ENCODE measurements at places on chromosomes 5 and 9.

DNA sequence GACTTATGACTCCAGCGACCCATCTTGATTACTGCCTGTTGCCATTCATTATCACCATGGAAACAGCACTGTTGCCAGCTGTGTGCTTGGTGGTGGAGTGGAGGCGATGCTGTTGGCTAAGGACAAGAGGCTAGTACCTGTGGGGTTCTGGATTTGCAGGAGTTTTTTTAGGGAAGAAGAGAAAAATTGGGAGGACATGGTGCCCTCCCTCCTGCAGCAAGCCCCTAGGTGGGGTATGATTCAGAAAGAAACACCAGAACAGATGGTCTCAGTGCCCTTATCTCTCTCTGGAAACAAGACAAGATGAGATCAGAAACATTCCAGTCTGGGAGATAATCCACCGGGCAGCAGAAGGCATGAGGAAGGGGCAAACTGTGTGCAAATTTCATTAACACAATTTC lies 87.8 kb upstream of the TLR4 start:
- DNase-seq = no peak

DNA sequence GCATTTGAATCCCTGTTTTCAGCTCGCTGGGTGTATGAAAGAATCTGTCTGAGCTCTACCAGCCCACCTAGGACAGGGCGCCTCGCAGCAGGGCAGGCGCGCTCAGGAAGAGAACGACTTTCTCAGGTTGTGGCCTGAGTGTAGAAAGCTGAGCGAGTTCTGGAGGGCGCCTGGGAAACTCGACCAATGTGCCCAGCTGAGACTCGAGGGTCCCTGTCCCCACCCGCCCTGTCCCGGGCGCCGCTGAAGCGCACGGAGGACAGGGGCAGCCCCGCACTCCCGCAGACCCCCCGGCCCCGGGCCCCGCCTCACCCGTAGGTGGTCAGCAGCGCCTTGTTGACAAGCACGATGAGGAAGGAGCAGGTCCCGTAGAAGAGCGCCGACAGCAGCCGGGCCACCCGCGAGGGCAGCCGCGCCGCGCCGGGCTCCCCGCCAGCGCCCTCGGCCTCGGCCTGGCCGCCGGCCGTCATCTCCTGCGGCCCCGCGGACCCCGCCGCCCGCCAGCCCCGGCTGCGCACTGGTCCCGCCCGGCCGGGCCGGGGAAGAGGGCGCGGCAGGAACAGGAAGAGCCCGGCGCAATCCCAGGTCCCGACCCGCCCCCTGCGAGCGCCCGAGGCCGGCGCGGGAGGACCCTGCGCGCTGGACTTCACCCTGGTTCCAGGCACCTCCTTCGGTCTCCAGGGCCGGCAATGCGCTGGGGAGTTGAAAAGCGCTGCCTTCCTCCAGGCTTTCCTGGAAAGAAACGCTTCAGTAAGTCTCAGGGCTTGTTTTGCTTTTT lies at the start of gene SLC35D2:
Gene SLC35D2, minus strand, starts transcription at position 547 of the 778 bp plus-strand sequence. Its CDS starts 77 bp downstream, at position 470.
- peak; percentile 73 for DNase-seq

GRCh38 chr9:90100014-90100413 lies 495.2 kb downstream of the GADD45G start:
- no peak for DNase-seq

DNA sequence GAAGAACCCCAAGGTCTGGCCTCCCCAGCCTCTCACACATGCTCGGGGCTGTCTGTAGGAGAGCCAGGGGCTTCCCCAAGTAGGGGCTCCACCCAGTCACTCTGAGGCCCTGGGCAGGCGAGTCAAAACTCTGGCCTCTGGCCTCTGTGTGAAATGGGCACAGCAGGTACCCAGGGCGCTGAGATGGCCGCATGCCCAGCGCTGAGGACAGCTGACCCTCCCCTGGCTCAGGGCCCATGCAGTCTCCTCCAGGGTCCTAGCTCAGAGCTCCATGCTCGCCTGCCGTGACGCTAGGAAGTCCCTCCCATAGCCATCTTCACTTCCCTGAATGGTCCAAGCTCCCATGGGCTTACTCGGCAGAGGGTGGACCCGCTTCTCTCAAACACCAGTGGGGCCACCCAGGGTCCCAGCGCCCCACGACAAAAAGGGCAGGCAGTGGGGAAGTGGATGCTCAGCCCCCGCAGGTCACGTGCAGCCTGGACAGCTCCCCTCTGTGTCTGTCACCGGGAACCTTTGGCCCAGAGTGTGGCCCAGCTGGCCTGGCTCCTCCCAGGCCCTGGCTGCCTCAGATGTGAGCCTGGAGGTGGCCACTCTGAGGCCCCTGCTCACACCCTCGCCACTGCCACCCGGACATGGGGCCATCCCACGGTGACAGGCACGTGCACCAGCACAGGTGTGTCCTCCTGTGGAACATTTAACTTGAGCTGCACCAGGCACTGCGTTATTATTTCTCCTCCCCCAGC lies 12.2 kb upstream of the VAV2 start:
- DNase-seq = no peak

GRCh38 chr9:136645903-136646754 lies 16.6 kb upstream of the EGFL7 start:
- DNase-seq = no peak

DNA sequence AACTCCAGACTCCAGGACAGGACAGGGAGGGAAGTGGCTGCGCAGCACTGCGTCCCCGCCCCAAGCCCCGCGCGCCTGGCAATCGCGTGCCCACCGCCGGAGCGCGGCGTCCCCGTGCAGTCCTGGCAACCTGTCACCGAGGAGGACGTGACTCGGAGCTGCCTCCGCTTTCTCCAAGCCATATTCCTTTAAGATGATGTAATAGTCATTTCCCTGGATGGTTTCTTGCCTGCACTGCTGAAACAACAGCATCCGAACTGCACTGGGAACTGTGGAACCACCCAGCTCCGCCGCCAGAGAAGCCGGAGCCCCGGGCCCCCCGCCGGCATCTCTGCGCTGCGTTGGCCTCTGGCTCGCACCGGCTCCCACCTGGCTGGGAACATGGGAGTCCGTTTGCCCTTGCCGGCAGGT lies 34.5 kb downstream of the KCTD16 start:
- peak; percentile 4 for DNase-seq

DNA sequence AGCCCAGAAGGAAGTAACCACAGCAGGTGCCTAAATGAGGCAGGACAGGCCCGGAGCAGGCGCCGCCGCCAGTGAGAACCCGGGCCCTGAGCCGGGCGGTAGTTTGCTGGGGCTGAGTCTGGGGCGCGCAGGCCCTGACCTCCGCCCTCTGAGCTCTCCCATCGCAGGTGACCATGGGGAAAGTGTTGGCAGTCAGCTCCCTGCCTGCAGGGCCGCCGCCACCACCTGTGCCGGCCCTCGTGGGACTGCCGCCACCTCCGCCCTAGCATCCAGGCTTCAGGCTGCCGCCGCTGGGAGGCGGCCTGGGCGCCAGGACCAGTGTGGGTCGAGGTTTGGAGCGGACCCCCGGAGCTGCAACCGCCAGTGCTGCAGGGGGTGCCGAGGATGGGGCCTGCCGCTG lies 61.1 kb downstream of the TARS1 start:
- no peak for DNase-seq

DNA sequence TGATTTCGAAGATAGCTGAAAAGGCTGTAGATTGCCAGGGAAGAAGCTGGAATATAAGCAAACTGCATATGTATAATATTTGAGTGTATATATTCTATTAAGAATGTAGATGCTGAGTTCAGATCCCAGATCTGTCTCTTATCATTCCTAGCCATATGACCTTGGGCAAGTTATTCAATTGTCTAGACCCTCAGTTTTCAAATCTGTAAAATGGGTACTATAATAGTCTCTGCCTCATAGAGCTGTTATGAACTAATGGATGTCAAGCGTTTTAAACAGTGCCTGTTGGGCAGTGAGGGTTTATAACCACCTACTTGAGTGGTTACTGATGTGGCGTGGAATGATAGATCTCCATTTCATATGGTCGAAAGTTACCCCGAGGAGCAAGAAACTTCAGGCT lies 130.4 kb downstream of the GAS1 start:
- no peak for DNase-seq

DNA sequence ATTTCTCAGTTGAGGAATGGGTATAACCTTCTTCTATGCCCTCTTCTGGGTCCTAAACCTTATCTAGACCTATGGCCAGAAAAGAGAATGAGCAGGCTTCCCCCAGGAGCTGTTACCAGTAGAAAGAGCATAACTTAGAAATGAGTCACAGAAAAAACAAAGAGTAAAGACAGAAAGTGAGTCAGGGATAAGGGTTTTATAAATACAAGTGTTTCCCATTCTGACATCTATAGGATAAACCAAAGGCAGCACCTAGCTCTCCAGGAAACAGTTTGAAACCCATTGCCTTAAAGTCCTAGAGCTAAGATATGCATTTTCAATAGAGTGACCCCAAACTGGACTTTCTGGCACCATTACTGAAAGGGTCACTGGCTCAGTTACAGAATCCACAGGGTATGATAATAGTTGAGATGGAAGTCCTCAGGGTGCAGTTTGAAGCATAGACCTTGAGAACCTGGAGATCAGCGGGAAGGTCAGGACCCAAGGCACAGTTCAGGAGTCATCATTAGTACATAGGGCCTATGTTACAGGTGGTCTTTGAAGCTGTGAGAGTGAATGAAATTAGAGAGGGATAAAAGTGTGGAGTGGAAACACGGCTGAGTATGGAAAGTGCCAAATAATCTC lies 42.7 kb upstream of the LIFR start:
- peak; percentile 77 for DNase-seq

DNA sequence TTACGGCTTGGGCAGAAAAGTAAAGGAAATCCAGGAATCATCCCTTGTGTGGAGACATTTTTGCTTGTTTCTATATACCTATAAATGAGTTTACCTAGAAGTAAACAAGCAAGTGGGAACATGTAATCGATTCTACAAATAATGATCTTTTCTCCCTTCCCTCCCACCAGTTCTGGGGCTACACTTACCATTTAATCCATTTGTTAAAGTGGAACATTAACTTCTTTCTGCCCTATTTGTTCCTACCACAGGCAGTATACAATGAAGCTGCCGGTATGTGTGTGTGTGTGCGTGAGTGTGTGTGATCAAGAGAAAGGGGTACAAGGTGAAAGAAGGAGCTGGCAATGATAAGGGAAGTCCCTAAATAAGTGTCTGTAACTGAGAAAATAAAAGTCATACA lies 26.4 kb upstream of the ELL2 start:
- no peak for DNase-seq

DNA sequence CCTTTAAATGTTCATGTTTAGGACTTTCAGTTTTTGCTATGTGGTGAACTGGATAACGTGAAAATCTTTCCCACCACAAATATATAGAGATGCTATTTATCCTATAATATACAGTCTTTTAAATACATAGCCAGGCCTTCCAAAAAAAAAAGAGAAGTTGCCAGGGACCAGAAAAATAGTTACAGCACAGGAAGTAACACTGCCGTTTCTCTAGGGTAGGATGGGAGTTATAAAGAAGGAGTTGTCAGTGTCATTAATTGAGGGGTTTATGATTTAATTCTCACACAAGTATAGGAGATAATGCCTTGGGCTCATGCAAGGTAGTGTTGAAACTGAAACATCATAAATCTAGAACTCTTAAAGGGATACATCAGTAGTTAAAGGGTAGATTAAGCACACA lies 83.9 kb downstream of the LRRC70 start:
- DNase-seq = no peak

GRCh38 chr9:34151398-34151797 lies 24.9 kb upstream of the DCAF12 start:
- DNase-seq = no peak

DNA sequence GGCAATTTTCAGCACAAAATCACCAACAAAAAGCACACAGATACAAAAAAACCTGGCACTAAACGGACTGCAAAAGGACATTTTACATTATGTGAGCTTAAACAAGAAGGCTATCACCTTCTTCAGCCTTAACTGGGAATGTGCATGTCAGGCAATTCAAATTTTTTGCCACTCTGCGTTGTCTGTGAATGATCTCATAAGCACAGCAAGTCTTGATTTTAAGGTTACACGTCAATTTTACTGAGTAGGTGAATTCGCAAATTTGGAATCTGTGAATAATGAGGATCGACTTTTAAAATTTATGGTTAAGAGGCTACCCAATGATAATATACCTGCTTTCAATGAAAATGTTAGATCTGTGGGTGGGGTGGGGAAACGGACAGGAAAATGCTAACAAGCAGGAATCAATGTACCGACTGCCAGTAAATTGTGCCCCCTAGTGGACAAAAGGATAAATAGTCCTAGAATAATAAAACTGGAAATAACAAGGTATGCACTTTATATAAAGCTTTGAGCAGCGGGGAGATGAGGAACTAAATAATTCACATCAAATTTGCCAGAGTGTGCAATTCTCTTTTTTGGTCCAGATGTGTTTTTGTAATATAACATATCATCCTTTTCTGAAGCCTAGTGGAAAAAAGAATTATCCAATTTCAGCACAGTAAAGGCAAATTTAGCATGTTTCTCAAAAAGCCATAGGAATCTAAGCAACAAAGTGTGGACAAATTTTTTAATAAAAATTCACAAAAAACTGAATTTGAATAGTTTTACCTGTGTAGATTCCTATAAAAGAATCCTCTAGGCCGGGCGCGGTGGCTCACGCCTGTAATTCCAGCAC lies 20.5 kb downstream of the EQTN start:
- peak; percentile 60 for DNase-seq

- no peak for DNase-seq
Observed at GRCh38 chr5:15420201-15420600, 79.8 kb upstream of the FBXL7 start.

DNA sequence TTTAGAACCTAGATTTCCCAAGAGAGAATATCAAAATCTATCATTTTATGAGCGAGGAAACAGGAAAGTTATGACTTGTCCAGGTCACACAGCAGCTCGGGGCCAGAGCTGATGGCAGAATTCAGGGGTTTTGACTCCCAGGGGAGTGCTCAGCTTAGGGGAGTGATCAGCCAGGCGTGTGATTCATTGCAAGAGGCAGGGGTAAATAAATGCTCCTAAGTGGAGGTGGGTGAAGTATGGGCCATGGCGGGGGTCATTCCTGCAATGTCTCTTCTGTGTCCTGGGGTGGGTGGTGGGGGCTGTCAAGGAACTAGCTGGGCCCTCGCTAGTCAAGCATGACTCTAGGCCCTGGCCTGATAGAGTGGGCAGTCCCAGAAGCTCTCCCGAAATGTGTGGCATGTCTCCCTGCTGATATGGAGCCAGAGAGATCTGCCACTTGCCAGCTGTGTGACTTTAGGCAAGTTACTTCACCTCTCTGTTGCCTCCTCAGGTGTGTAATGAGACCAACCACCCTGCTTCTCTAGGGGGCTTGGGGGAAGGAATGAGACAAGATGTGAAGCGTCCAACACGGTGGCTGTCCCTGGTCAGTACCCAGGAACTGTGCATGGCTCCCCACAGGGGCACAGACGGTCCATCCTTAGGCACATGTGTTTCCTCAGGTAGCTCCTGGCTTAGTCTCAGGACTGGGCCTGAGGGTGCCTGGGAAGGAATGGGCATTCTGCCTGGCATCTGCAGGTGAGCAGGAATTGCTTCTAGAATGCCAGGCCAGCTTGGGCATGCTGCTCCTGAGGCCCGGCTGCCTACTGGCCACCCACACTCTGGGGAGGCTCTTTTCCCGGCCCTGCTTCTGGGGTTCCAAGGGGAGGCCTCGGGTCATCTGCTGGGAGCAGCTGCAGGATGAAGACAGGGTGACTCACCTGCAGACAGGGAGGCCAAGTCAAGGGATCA lies 36.5 kb upstream of the SH3PXD2B start:
- DNase-seq = no peak

All from ACHN (cell line).